ENCODE measurements at places on chromosomes 2 and 18. TPM values are rescaled to one million over a fixed set of nuclear protein-coding genes. Genes with fewer than 3 reads are reported as not detected.

DNA sequence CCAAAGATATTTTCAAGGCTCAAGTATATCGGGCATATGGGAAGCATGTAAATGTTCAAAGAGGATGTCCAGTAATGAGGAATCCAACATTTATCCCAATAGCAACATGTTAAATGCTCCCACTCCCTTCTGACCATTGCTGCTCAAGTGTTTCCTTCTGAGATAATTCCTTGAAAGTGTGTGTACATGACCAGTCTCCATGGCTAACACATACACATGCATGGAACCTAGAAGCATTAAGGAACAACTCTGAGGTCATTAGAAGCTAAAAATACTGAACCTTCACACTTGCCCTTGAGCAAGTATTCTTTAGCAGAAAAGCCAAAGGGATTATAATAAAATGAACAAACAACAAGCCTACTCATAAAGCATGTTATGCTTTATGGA, 433.8 kb upstream of the TCF4 start:
- H3K27ac ChIP-seq: no peak overlapping the region
- H3K4me3 ChIP-seq: no peak overlapping the region
- peaks cover 1% of the 10 kb centered on the region for H3K27me3 ChIP-seq
- no peaks in the 10 kb centered on the region for H3K4me1 ChIP-seq
- no peaks in the 10 kb centered on the region for H3K36me3 ChIP-seq

DNA sequence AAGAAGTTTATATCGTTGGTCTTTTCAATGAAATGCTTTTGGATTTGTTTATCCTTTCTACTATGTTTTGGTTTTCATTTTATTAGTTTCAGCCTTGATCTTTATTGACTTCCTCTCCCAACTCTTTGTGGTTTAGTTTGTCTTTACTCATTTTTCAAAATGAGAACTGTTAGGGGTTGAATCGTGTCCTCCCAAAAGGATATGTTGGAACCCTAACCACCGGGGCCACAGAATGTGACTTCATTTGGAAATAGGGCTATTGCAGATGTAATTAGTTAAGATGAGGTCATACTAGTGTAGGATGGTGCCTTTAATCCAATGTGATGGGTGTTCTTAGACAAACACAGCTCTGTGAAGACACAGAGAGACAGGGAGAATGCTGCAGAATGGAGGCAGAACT, 60.4 kb upstream of the IL1R2 start:
- H3K36me3 ChIP-seq: no peaks in the 10 kb centered on the region
- no peak for DNase-seq
- H3K4me1 ChIP-seq: no peaks in the 10 kb centered on the region
- H3K4me3 ChIP-seq: no peak overlapping the region
- H3K27ac ChIP-seq: no peak overlapping the region

SLC14A1 gene
- total RNA-seq: not detected

DNA sequence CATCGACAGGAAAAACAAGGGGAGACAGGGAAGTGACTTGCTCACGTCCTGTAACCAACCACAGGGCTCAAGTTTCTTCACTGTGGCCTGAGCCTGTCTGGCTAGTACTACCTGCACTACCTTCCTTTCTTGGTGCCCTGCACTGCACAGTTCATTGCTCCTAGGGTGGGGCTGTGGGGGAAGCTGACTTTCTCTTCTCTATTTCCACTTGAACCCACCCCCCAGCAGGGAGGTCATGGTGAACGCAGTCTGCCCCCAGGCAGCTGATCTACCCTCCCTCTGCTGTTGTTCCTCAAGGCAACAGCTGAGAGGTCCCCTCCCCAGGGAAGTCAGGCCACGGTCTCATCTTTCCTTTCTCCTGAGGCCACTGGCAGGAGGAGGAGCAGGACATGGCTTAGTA, 532.1 kb downstream of the SOX11 start:
- H3K4me3 ChIP-seq: no peak overlapping the region
- H3K4me1 ChIP-seq: no peaks in the 10 kb centered on the region
- no peaks in the 10 kb centered on the region for H3K36me3 ChIP-seq
- no peak for DNase-seq

- no peak overlapping the region for H3K4me3 ChIP-seq
- peak; percentile 40 for DNase-seq
- no peak overlapping the region for H3K27ac ChIP-seq
- H3K36me3 ChIP-seq: no peaks in the 10 kb centered on the region
- peaks cover 4% of the 10 kb centered on the region for H3K4me1 ChIP-seq
These were observed 2.7 kb downstream of the LIMS2 start for GRCh38 chr2:127672341-127673224.

DNA sequence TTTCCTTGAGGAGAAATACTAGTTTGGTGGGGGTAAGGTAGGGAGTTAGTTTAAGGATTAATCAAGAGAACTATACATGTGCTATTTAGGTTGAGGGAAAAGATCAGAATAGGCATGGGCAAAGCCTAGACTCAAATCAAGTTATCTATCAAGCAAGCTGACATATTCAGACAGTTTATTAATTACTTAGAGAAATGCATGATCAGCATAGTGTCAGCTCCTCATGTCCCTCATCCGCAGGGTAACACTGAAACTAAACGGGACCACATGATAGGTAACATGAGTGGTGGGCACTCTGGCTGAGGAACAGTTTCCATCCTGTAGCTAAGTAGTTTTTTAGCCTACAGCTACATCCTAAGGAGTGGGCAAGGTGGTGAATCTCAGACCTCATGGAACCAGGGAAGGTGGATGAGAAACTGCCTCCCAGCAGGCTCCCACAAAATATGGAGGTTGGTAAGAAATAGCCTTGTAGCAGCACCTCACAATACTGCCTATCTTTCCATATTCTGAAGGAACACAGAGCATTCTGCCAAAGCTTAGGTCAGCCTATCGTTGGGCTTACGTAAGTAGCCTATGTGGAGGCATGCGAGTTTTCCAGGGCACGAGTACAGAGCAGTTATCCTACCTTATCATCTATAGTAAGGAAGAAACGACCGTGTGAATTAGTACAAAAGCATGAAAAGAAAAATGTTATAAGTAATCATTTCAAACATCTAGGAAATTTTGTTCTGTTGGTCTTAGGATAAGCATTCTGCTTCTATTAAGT, 18.4 kb downstream of the ZC3H6 start:
- no peak for DNase-seq
- H3K4me3 ChIP-seq: no peak overlapping the region
- H3K27ac ChIP-seq: no peak overlapping the region
- H3K36me3 ChIP-seq: no peaks in the 10 kb centered on the region
- H3K27me3 ChIP-seq: no peaks in the 10 kb centered on the region

- H3K27ac ChIP-seq: no peak overlapping the region
- H3K27me3 ChIP-seq: no peaks in the 10 kb centered on the region
- no peaks in the 10 kb centered on the region for H3K36me3 ChIP-seq
- H3K4me1 ChIP-seq: peaks cover 3% of the 10 kb centered on the region
These were observed 130.7 kb downstream of the CCBE1 start for GRCh38 chr18:59566533-59566971.

DNA sequence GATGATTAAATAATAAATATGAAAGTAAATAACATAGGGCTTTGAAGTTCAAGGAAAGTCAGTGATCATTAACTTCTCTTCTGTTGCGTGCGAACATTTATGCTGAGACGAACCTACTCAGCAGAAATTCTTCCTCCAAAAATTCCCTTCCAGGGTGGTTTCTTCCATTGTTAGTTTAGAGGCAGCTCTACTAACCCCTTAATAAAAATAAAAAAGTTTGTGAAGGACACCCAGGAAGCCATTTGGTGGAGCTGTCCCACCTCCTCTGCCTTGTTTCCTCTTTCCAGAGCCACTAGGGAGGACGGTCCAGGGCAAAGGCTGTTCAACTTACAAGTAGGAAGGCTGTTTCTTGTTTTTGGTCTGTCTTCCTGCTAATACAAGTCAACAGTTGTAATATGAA, 2.1 kb upstream of the SMAD2 start:
- H3K36me3 ChIP-seq: no peaks in the 10 kb centered on the region
- no peak overlapping the region for H3K27ac ChIP-seq
- DNase-seq: no peak
- H3K27me3 ChIP-seq: no peaks in the 10 kb centered on the region
